Activated CD4-positive, alpha-beta T cell treated with anti-CD3 and anti-CD28 coated beads for 24 hours (primary cell): ENCODE measurements at places on chromosomes 1 and 21.

GRCh38 chr1:243411472-243411871 is 155.6 kb downstream of the SDCCAG8 start:
- no peak for DNase-seq

DNA sequence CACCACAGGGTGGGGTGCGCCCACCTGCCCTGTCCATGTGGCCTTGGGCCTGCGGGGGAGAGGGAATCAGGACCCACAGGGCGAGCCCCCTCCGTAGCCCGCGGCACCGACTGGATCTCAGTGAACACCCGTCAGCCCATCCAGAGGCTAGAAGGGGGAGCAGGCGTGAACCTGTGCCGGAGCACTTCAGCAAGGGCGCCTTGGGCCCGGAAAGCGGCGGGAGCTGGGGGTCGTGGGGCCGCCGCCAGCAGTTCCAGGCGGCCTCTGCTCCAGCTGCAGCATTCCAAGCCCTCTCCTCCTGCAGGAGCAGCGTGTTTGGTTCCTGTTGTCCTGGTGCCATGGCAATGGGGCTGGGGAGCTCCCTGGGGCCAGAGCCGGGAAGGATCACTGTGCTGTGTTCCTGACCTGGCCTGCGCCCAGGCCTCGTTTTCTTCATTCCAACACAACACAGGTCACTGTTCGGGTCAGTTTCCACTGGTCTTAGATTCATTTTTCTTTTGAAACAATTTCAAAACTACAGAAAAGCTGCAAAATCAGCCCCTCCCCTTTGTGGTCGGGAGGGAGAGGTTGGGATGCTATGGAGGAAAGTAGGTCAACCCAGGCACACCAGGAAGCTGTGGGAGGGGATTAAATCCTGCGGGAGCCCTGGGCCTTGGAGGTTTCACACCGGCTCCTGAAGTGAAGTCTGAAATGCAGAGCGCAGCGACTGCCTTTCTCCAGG is 18.8 kb downstream of the SLX9 start:
- DNase-seq = no peak

- no peak for DNase-seq
Measured at GRCh38 chr1:97783751-97784150, 137.1 kb downstream of the DPYD start.

DNA sequence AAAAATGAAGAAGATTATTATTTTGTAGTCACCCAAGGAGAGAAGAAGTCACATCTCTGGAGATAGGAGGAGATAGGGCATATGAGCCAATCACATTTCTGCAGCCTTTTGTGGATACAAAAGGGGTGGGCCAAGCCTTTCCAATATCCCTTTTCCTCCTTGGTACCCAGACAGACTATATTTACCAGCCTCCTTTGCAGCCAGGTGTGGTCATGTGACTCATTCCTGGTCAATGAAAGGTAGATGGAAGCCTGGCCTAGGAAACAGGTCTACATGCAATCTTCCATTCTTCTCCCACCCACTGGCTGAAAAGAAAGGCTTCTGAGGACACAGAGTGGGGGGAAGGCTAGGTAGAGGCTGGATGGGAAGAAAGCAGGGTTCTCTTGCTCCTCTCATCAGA is 58.1 kb upstream of the ERG start:
- DNase-seq = no peak

DNA sequence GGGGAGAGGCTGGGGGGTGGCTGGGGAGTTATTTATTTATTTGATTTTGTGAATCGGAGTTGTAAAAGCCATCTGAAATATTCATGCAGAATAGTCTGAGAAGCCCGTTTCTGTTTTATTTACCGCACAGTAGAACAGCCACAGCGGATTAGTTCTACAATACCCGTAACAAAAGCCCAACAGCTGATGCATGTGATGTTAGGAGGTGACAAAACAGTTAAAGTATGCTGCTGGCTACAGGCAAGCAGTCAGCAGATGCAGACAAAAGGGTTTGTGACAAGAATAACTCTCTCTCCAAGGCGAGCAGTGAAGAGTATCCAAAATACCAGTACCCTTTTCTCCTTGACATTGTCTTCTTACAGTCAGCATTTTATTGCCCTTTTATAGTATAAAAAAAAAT is 42.0 kb downstream of the PROX1 start:
- DNase-seq = no peak

- DNase-seq = no peak
Measured at GRCh38 chr21:32330784-32331311, 32.2 kb downstream of the MRAP start.

DNA sequence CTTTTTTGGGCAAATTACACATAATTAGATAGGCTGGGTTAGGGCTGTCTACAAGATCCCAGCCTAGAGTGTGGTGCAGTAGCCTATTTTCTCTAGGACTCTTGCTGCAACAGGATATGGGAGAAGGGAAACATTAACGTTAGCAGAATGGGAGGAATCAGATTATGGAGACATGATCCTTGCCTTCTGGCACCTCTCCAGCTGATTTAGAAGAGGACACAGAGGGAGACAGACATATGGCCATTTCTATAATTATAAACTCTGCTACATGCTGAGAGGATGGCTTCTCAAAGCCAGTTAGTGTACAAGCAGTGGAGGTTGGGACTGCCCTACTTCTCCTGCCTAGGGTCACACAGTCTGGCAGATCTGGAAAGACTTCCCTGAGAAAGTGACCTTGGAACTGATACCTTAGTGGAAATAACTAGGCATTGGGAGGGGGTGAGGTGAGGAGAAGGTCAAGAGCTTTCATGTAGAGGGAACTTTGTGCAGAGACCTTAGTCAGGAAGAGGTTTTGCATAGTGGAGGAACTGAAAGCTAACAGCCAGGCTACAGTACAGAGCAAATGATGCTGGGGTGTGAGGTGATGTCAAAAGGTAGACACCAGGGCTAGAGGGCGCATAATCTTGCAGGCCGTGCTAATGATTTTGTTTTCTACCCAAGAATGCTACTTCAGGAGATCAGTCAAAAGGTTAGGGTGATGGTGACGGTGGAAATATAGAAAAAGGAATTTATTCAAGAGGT is 1.2 kb upstream of the CD1D start:
- no peak for DNase-seq

GRCh38 chr21:41251961-41252642 is 64.5 kb upstream of the FAM3B start:
- no peak for DNase-seq

- DNase-seq = no peak
Measured at GRCh38 chr1:108120163-108120562, 80.0 kb downstream of the SLC25A24 start.

- DNase-seq = no peak
Measured at GRCh38 chr1:182338806-182339370, 52.7 kb downstream of the GLUL start.

DNA sequence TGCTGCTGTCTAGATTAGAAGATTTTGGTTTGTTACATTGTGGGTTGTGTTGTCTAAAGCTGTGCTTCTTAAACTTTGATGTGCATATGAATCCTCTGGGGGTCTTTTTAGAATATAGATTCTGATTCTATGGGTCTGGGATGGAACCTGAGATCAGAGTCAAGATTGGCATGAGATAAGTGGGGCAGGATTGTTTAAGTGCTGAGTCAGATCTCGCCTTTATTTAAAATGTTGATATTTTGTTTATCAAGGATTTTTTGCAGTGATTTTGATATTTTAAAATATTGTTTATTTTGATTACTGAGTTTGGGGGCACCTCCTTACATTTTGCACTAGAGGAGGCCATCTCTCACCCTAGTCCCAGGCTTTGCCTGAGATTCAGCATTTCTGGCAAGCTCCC is 114.8 kb downstream of the LAMC2 start:
- DNase-seq = no peak

DNA sequence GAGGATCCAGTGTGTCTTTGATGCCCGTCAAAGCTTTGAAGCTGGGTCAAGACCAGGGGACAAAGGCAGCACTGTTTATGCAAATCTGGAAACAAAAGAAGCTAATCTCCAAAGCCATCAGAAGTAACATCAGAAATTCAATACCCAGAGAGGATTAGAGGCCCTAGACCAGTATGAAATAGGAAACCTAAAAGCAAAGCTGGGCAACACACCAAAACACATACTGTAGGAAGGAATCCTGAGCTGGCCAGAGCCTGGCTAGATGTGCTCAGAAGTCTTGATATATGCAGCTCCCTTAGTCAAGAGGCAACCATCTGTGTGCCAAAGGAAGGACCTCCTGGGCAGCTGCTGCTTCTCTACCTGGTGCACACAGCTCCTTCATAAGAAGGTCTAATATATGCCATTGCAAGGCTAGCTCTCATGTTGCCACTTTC is 12.3 kb downstream of the COLGALT2 start:
- no peak for DNase-seq
